ENCODE measurements at places on chromosomes 4 and X.

DNA sequence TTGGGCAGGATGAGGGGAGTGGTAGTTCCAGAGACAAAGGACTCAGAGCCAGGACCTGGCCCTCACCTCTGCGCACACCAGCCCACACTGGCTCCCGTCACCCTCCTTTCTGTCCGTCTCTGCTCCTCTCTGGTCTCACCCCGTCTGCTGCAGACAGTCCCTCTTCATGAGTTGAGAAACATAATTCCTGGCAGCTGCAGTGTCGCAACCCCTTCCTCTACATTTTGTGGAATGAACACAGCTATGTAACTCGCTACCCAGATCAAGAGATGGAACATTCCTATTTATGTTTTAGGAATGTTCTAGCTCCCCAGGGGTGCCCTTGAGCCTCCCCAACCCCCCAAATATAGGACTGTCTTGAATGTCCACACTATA is 59.3 kb downstream of the SHROOM2 start:
- no peak for DNase-seq

DNA sequence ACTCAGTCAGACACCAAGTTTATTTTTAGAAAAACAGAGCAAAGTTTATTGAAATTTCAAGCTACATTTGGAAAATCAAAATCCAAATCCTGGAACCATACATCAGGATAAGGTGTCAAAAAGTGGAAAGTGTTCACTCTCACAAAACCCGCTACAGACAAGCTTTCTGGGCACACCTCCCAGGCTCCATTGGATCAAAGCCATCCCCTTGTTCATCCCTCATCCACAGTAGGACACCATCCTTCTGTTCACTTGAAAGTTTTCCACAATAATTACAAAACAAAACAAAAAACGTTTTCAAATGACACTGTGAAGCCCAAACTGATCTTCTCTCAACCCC is 62.4 kb downstream of the TSC22D3 start:
- no peak for DNase-seq

DNA sequence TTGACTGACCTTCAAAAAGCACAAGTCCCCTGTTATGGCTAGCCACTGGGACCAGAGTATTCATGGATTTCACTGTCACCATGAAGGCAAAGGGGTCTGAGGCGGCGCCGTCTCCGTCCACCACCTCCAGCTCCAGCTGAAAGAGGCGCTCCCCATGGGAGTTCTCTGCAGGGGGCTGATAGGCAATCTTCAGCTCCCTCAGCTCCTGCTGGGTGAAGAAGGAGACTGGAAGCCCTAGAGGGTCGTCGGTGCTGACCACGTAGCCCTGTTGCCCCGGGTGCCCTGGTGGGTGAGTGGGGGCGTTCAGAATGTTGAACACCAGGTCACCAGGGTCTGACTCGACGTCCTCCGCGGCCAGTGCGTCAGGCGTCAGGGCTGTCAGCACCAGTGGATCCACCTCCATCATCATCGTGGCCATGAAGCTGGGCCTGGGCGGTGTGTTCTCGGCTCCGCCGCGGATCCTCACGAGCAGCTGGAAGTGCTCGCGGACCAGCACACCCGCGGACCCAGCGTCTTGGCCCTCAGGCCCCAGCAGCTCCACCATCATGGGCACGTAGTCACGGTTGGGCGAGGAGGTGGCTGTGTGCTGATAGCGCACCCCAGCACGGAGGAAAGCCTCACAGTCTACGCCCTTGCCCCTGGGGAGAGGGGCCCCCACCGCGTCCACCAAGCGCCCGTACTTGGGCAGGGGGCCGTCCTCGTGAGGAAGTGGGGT is 987 bp downstream of the FREM3 start:
- DNase-seq = no peak

DNA sequence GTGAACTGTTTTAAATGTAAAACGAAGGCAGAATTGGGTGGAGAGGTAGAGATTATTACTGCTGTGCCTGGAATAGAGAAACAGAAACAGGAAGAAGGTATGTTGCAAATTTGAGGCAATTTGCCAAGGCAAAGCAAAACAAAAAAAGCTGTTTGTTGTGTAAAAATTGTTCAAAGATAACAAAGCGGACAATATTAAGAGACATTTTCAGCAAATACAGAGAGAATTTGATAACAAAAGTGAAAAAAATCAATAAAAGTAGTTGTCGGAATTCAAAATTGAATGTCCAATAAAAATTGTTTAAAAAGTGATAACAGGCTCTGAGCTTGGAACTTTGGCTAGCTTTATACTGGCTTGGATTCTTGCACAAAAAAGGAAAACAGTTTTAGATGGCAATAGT is 14.4 kb upstream of the SMS start:
- DNase-seq = no peak

GRCh38 chr4:128462103-128462783 is 174.6 kb upstream of the PGRMC2 start:
- no peak for DNase-seq

- DNase-seq = no peak
Observed at GRCh38 chr4:7892212-7893019, 47.2 kb downstream of the AFAP1 start.

DNA sequence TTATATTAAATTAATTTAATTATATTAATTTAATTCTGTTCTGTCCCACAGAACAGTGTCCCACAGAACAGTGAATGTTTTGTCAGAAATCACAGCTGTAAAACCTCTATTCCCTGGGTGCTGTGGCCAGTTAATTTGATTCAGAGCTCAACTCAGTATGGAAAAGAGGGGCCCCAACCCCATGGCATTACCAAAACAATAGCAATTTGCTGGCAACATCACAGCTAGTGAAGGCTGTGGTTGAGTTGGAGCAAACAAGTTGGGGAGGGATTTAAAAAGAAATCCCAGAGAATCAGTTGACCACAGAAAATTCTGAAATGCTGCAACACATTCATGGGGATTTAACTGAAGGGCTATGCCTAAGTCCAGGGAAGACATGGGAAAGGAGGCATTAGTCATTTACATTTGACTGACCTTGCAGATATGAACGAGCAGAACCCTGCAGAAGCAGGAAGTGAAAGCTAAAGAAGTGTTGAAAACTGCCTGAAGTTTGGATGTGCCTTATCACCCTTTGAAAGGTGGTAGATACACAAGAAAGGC is 30.1 kb downstream of the PDHA2 start:
- DNase-seq = no peak

GRCh38 chr4:122777846-122778673 is 45.6 kb downstream of the BBS12 start:
- DNase-seq = no peak

- no peak for DNase-seq
Observed at GRCh38 chr4:83369831-83370639, 35.4 kb upstream of the HPSE start.

- DNase-seq = no peak
Observed at GRCh38 chr4:184114431-184114830, 103.2 kb downstream of the ENPP6 start.

DNA sequence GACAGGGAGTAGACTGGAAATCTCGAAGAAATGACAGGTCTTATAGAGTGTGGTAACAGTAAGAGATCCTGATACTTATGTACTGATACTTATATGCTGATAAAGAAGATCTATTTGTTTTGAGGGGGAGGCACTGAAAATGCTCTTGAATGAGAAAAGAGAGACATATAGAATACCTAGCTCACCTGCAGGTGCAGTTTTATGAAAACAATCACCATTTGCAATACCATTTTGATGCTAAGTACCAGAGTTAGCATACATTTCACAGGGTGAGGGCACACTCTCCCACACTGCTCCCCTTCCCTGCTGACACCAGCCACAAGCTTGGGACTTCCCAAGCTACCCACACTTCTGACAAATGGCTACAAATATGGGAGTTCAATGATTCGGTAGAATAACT is 1490.1 kb upstream of the IGFBP7 start:
- no peak for DNase-seq

DNA sequence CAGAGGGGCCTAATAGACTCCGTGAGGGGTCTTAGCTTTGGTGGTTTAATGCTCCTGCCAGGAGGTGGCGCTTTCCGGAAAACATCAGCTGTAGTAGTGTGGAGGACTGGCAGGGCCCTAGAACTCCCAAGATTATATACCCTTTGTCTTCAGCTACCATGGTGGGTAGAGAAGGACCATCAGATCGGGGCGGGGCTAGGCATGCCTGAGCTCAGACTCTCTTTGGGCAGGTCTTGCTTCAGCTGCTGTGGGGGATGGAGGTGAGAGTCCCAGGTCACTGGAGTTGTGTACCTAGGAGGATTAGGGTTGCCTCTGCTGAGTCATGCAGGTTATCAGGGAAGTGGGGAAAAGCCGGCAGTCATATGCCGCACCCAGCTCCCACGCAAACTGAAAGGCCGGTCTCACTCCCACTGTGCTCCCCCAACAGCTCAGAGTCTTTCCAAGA is 63.0 kb upstream of the AGA start:
- no peak for DNase-seq

GRCh38 chr4:153542131-153542530 is 76.0 kb downstream of the TMEM131L start:
- DNase-seq = no peak

DNA sequence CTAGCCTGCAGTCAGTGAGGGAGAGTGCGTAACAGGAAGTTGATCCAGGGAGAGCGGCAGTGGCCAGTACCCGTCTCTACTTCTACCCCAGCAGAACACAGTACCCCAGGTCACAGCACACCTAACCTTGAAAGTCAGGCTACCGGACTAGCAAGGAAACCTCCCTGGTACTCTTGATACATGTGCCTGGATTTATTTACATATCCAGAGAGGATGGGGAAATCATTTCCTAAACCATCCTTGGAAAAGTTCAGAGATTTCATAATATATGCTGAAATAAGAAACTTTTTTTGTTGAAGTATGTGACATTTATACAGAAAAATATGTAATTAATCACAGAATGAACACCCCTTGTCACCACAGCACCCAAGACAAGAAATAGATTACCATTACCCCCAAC is 24.5 kb downstream of the PRIMPOL start:
- no peak for DNase-seq

GRCh38 chrX:74458736-74459135 is 37.4 kb downstream of the SLC16A2 start:
- no peak for DNase-seq

DNA sequence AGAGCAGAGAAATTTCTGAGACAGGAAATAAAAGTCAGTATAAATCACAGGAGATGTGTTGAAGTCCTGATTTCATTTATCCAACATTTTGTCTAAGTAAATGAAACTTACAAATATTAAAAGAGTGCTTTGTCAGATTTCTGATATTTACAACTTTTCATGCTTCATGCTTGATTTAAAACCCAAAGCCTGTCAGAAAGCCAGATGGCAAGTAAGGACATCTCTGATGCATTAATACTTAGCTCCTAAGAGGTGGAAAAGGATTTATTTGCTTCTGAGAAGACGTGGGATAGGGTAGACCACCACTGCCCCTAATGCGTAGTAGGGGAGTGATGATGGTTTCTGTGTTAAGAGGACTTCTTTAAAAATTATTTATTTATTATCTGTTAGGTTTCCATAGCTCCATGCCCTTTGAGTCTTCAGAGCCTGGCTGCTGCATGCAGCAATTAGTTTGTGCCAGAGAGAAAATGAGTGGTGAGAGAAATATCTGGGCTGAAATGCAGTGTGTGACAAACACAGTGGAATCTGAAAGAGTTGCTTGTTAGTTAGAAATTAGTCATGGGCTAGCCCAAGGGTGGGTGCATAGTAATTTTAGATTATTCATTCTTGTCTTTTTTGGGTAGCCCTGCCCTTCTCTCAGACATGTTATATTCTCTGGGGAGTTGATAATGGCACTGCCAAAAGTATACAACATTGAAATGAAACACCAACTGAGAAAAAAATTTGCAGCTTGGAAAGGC is 333.8 kb downstream of the C4orf33 start:
- DNase-seq = no peak

DNA sequence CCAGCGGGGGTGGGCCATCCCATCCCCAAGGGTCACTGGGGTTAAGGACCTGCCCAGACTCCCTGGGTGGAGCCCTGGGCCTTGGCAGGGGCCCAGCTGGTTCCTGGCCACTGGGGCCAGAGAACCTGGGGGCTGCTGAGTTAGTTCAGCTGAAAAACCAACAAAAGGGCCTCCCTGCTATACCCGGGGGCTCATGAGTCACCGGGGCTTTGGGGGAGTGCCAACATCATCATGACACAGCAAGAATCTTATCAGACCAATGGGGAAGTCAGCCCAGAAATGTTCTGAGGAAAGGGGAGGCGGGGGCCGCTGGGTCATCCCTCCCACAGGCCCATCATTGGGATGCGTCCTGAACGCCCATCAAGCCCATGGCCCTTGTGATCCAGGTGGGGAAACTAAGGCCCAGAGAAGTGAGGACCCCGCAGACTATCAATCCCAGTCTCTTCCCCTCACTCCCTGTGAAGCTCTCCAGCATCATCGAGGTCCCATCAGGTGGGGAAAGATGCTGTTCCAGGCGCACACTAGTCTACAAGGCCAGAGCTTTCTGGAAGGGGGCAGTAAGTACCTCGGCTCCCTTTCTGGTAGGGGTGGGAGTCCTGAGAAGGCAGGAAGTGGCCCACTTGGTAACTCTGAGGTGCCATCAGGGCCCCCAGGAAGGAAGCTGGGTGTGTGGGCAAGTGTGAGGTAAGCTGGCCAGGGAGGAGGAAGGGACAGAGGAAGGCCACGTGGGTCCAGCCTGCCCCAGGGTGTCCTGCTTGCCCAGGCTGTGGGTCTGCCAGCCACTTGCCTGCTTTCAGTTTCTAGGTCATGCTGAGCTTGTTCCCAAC is 4.5 kb downstream of the G6PD start:
- DNase-seq = no peak

DNA sequence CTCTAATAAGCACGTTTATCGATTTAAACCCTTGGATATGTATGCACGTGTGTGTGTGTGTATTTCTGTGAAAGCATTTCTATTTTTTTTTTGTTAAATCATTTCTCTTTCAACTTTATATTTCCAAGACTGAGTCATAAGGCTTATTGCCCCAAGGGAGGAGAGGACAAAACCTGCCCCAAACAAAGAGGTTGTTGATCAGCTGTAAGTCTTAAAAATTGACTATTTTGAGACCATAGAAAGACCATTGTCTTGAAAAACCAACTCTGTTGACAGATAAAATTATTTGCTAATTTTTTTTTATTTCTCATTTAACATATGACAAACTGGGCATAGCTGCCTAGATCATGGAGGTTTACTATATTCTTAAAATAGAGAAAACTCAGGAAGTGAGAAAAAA is 222.4 kb downstream of the FMR1NB start:
- no peak for DNase-seq

GRCh38 chrX:40173143-40174000 is 75.6 kb upstream of the BCOR start:
- DNase-seq = no peak
